ENCODE measurements at places on chromosomes 16 and 17. TPM values are rescaled to one million over a fixed set of nuclear protein-coding genes. Genes with fewer than 3 reads are reported as not detected.

DNA sequence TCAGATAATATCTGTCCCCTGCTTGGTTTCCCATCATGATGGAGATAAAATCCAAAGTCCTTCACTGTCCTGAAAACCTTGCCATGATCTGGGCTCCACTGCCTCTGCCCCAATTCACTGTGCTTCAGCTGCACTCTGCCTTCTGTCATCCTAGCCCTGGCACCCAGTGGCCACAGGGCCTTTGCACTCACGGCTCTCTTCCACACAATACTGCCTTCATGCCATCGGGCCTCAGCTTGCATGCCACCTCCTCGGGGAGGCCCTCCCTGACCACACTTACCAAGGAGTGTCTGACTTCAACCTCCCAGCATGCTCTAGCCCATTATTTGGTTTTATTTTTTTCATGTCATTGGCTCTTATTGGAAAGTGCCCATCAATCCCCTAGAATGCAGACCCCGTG, 146.1 kb downstream of the C16orf78 start:
- no peak for DNase-seq

DNAH2 gene
- total RNA-seq = under 0.01 TPM

DNA sequence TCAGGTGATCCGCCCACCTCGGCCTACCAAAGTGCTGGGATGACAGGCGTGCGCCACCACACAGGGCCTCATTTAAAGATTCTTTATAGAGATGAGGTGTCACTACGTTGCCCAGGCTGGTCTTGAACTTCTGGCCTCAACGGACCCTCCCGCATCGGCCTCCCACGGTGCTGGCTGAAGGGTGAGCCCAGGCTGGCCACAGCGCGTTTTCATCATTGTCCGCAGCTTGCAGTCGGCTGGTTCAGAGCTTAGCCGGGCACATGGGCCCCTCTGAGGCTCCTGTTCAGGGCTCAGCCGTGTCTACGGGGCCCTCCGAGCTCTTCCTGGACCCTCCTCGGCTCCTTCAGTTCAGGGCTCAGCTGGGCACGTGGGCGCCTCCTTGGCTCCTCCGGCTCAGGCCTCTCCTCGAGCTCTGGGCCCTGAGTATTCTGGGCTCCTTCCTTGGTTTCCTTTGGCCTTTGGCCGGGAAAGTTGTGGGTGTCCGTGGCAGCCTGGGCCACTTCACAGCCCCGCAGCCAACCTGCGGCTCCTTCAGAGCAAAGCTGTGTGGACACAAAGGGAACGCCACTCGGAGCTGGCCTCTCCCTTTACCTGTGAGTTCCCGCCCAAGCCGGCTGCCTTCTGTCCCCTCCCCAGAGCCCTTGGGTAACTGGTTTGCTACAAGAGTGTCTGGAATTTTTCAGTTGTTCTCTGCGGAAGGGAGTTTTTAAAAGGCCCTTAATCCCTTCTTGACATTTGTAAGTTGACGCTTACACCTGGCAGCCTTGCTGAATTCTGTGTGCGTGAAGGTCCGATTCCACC, 1.2 kb upstream of the MSLN start:
- no peak for DNase-seq

- DNase-seq = no peak
These were observed 6.3 kb upstream of the PPP1R27 start for GRCh38 chr17:81840826-81841778.

KRTAP2-3 gene
- total RNA-seq = not detected

DNA sequence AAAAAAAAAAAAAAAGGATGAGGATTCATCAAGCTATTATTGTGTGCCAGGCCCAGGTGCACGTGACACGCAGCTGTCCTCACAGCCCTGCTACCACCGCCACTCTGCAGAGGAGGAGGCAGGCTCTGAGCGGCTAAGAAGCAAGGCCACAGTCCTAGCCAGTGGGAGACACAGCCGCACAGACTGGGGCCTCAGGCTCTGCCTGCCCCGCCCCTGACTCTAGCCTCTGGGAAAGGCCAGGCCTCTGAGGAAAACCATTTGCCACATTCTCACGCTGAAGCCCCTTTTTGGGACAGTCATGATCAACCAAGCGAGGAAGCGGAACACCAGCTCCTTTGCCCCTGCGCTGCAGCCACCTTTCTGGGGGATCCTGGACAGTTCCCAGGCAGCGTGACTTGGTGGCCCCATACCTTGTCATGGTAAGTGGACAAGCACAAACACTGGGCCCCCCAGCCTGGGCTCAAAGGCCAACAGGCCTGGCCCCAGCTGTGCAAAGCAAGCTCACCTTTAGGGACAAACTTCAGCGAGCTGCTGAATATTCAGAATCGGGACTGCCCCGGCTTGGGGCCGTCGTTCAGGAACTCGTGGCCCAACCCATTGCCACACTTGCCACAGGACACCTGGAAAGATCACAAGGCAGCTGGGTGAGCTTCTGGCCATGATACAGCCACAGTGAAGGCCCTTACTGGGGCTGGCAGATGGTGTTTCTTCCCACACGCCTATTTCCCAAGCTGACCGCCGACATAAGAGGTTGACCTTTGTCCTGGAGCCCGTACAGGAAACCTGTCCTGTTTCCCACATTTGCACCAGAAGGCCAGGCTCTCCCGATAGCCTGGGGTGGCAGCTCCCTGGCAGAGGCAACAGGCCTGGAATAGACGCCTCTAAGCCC, 2.5 kb downstream of the MSRB1 start:
- no peak for DNase-seq

All from pulmonary artery endothelial cell (primary cell).